ENCODE measurements at places on chromosomes 4 and X. TPM values are rescaled to one million over a fixed set of nuclear protein-coding genes. Genes with fewer than 3 reads are reported as not detected.

RASSF6 gene
- total RNA-seq = 1.1 TPM

NPY5R gene
- not detected for total RNA-seq

ELF4 gene
- total RNA-seq = 35.6 TPM

KCND1 gene
- 0.77 TPM for total RNA-seq

TEC gene
- total RNA-seq = 1.3 TPM

SSX4 gene
- total RNA-seq = not detected

RNF175 gene
- not detected for total RNA-seq

OTUD6A gene
- not detected for total RNA-seq

GPR143 gene
- total RNA-seq = 0.16 TPM

PRKX gene
- 21.1 TPM for total RNA-seq

MAGEB10 gene
- not detected for total RNA-seq

CFAP47 gene
- total RNA-seq = not detected

TMEM255A gene
- 0.11 TPM for total RNA-seq

SPARCL1 gene
- total RNA-seq = not detected

PPP2R2C gene
- 35.6 TPM for total RNA-seq

RBM46 gene
- not detected for total RNA-seq

GAGE2A gene
- not detected for total RNA-seq

FAM149A gene
- total RNA-seq = 1.5 TPM

SMIM10 gene
- 0.17 TPM for total RNA-seq

TXK gene
- 0.20 TPM for total RNA-seq

SPIN4 gene
- total RNA-seq = 2.3 TPM

CCKAR gene
- total RNA-seq = not detected

MUC7 gene
- not detected for total RNA-seq

Data from A549 treated with RU486 at 1 μM for 4 hours (cell line).